ENCODE measurements at places on chromosomes 12 and 14.
A peak's percentile ranks its signal among the peaks of the same experiment; 100 is the strongest.

GRCh38 chr12:49264466-49264872 is 413 bp upstream of the TUBA1C start:
- DNase-seq = peak; percentile 37

DNA sequence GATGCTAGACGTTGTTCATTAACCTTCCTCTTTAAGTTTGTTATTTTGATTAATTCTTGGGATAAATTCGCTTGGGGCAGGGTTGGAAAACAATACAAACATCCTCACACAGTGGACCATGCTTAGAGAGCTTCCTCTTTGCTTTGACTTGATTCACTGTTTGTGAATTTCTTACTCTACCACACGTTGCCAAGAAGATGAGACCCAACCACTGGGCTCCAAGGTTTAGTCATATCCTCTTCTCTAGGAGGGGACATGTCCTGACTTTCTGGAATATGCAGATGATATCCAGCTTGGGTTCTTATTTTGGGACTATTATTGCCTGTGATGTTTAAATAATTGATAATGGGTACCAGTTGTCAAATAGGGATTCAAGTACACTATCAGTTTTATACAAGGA is 428.2 kb downstream of the ATP23 start:
- peak; percentile 19 for DNase-seq

- DNase-seq = peak; percentile 14
Measured at GRCh38 chr12:103930787-103931735, 851 bp downstream of the HSP90B1 start.

DNA sequence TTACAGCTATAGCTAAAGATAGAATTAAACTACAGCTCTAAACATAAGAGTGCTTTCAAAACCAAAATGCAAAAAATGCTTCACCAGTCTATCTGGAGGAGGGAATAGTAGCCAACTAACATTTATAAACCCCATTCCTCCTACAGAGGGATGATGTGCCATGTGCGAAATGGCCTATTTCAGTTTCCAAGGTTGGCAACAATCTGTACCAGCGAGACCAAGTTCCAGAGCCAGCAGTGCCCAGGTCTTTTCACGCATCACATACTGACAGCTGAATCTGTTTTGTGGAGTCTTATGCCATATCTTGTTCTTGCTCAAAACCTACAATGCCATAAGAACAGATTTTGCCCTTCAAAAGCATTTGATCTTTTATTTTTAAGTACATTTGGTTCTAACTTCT is 24.5 kb downstream of the NELL2 start:
- DNase-seq = no peak

DNA sequence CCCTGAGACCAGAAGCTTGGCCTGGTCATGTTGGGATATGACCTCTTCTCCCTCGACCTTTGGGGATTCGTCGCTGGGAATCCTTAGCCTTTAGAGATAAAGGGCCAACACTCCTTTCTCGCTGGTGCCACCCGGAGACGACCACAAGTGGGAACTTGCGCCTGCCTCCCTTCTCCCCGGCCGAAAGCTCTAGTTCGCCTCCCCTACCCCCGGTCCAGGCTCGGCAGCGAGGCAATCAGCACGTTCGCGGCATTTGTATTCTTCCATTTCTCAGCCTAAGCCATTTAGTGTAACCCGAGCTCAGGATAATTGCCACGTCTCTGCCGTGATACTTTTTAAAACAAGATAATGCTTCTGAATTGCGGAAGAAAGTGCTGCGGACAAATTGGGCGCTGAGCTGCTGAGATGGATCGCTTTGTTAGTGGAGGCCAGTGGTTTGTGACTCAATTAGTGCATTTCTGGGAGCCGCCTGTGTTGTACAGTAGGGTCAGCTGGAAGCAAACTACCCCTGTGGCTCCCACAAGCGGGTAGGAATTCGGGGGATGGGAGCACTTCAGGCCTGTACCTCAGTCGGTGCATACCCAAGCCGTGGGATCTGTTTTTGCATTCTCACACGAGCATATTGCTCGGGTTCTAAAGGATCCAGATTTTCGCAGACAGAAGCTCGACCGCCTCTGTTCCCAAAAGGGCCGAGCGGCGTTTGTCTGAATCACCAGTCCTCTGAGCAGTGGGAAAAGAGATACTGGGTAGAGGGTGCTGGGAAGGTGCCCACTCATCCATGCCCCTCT is 6.8 kb upstream of the SIX1 start:
- no peak for DNase-seq

DNA sequence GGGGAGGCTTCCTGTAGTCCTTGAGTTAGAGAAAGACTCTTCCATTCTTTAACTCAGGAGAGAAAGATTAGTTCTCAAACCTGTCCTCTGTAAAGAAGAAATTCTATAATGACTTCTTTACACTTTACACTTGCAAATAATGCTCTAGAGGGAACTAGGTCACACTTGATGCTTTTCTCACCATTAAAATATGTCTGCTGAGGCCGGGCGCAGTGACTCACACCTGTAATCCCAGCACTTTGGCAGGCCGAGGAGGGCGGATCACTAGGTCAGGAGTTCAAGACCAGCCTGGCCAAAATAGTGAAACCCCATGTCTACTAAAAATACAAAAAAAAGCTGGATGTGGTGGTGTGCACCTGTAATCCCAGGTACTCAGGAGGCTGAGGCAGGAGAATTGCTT is 6.3 kb downstream of the NTN4 start:
- peak; percentile 58 for DNase-seq
